Natural killer cell treated with Interleukin-12 subunit alpha and Interleukin-12 subunit beta and Interleukin-15 and Interleukin-18, amount 100 ng/mL, for 72 hours (primary cell): ENCODE measurements at places on chromosomes 3 and 15.

- no peak overlapping the region for H3K4me3 ChIP-seq
- H3K27me3 ChIP-seq, result no peaks in the 10 kb centered on the region
- DNase-seq, result no peak
- H3K36me3 ChIP-seq, result no peaks in the 10 kb centered on the region
- no peaks in the 10 kb centered on the region for H3K4me1 ChIP-seq
- no peak overlapping the region for H3K27ac ChIP-seq
Measured at GRCh38 chr3:166191411-166191810, 354.2 kb upstream of the BCHE start.

DNA sequence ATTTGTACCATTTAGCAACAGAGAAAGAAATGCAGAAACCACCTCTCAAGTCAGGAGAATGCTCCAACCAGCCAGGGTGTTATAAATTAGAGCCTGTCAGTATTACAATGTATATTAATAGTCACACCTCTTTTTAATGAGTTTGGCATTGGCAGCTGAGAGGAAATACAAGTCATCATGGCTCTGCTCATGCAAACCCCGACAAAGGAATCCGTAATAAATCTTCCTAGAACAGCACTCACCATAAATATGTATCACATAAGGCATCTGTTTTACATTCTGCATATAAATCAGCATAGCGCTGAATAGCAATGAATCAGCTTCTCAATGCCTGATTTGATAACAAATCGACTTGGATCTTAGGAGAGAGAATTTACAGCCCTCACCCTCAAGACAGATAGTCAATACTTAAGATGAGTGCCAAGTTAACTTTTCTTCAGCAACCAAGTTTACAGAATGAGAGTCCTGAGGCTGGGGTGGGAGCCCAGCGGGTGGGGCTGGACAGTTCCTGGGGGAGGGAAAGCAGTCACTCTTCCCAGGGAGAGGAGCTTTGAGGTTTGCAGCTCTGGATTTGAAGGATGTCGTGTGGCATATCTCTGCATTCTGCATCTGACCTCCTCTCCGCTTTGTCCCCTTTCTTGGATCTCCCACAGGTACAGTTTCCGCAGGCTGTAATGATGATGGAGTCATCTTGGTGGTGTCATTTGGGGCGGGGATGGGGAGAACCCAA, 1034.4 kb upstream of the NR2F2 start:
- H3K27me3 ChIP-seq, result peaks cover 57% of the 10 kb centered on the region
- no peak overlapping the region for H3K27ac ChIP-seq
- H3K36me3 ChIP-seq, result no peaks in the 10 kb centered on the region
- no peak overlapping the region for H3K4me3 ChIP-seq
- DNase-seq, result no peak
- peaks cover 11% of the 10 kb centered on the region for H3K4me1 ChIP-seq

DNA sequence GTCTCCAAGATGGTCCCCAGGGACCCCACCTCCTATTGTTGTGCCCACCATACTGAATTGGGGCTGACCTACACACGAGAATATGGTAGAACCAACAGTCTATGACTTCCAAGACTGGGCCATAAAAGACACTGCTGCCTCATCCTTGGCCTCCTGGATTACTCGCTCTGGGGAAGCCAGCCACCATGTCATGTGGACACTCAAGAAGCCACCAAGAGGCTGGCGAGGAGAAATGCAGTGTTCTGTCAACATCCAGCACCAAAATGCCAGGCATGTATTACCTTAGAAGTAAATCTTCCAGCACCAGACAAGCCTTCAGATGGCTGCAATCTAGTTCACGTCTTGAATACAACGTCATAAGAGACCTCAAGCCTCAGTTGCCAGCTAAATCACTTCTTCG, 17.1 kb upstream of the TPM1 start:
- no peak overlapping the region for H3K27ac ChIP-seq
- no peaks in the 10 kb centered on the region for H3K4me1 ChIP-seq
- no peaks in the 10 kb centered on the region for H3K36me3 ChIP-seq
- H3K4me3 ChIP-seq, result no peak overlapping the region
- H3K27me3 ChIP-seq, result peaks cover 19% of the 10 kb centered on the region

- peaks cover 4% of the 10 kb centered on the region for H3K36me3 ChIP-seq
- no peaks in the 10 kb centered on the region for H3K27me3 ChIP-seq
- no peak for DNase-seq
- no peak overlapping the region for H3K4me3 ChIP-seq
- H3K4me1 ChIP-seq, result peaks cover 58% of the 10 kb centered on the region
- H3K27ac ChIP-seq, result no peak overlapping the region
Measured at GRCh38 chr3:15316998-15317435, 15.4 kb downstream of the SH3BP5 start.

DNA sequence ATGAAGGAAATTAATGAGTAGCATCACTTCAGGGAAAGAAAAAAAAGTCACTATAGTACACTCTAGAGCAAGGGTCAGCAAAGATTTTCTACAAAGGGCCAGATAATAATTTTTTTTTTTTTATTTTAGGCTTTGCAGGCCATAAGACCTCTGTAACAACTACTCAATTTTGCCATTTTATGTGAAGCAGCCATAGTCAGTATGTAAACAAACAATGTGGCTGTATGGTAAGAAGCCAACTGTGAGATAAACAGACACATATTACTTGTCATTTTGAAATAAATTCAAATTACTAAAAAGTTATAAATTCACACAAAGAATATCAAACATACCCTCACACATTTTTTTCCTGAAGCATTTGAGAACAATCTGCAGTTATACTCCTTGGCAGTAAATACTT, 40.6 kb downstream of the SCAPER start:
- no peak for DNase-seq
- no peak overlapping the region for H3K27ac ChIP-seq
- H3K4me1 ChIP-seq, result peaks cover 40% of the 10 kb centered on the region
- H3K36me3 ChIP-seq, result no peaks in the 10 kb centered on the region
- H3K27me3 ChIP-seq, result no peaks in the 10 kb centered on the region
